ENCODE measurements at places on chromosomes 5 and 9.

DNA sequence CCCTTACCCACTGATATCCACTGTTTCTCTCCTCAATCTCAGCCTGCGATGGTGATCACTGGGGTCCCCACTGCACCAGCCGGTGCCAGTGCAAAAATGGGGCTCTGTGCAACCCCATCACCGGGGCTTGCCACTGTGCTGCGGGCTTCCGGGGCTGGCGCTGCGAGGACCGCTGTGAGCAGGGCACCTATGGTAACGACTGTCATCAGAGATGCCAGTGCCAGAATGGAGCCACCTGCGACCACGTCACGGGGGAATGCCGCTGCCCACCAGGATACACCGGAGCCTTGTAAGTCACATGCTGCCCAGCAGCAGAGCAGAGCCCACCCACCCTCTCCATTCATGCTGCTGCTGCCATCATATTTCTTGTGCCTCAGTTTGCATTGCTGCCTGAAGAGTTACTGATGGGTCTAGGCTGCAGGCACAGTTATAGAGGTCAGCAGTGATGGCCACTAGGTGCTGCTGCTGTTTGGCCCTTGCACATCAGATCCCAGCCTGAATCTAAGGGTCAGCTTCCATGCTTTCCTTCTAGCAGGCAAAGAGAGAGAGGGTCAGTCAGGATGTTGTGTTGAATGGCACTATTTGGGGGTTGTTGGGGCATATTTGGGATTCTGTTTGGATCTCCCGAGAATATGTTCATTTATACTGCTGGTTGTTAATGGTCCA is 106.0 kb downstream of the MEGF10 start:
- no peak for DNase-seq

DNA sequence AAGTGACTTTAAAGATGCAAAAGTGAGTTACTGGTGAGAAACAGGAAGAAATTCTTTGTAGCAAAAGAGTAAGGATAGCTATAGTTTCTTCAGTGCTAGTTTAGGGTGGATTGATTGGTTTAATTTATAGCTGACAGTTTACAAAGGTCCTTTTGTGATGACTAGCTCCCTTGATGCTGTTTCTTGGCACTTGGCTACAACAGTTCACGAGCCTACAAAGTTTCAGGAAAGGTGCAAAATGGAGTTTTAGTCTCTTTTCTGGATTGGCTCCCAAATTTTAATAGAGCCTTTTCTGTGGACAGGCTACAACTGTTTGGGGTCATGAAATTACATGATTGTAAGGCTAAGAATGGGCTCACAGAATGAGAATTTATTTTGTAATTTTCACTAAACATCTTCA is 40.9 kb upstream of the BNIP1 start:
- DNase-seq = no peak

DNA sequence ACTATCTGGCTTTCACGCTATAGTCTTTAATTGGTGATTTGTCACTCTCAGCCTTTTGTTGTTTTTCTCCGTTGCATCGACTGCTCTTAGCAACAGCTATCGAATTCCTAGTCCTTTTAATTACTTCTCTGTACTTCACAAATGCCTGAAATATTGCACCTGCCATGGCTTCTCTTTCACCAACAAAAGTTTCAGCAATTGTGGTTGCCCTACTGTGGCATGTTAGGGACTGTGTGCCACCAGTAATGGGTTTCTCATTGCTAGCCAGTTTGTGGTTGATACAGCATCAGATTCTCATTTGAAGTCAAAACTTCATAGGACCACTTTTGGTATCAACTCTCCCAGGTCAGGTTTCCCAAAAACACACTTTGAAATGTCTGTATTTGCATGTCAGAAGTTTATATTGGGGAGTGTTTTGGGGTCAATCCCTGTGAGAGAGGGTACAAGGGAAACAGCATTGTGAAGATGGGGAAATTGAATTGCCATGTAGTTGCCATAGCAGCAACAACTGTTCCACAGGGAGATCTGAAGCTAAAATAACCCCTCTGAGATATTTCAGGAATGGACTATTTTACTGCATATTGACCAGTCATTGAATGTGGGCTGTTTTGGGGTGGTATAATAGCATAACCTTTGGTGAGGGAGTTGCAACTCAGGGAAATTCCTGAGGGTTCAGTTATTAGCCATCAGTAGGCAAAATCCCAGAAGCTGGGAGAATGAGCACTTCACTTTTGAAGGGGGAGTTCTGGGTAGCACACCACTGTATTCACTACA is 99.2 kb downstream of the WDR70 start:
- no peak for DNase-seq

DNA sequence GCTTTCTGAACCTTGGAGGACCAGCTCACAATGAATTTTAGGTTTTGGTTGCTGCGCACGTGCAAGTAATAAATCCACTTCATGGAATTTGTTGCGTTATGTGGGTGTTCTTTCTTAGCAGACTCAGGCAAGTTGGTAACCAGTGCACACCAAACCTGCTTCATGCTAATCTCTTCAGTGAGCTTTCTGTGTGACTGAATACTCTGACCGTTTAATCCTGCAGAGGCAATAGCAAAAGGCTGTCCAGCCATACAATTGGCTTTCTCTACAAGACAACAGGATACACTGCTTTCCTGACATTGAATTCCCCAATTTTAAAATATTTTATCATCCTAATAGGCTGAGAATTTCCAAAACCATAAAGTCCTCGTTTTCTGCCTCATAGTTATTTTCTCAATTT is 10.3 kb downstream of the UGT3A2 start:
- no peak for DNase-seq

GRCh38 chr5:154445422-154446194 is at the start of gene SAP30L:
SAP30L (plus strand) TSS chr5:154445997; CDS start chr5:154446605, 608 bp downstream.
- DNase-seq = peak; percentile 92

DNA sequence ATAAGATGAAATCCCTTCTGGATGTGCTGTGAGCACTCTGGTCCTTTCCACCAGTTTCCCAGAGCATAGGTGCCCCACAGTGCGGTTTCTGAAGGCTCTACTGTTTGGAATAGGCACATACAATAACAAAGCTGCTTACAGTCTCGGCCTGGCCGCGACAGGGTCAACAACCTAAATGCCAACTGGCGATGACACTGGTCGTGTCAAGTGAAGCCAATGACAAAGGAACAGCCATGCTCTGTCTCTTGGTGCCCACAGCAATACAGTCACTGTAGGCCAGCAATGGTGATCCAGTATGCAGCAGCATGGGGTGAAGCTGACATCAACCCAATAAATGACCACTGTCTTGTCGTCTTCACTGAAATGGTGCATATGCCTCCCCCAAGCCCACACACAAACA is 47.8 kb upstream of the EQTN start:
- DNase-seq = no peak

- DNase-seq = no peak
Measured at GRCh38 chr9:77725820-77726219, 77.7 kb upstream of the GNA14 start.

DNA sequence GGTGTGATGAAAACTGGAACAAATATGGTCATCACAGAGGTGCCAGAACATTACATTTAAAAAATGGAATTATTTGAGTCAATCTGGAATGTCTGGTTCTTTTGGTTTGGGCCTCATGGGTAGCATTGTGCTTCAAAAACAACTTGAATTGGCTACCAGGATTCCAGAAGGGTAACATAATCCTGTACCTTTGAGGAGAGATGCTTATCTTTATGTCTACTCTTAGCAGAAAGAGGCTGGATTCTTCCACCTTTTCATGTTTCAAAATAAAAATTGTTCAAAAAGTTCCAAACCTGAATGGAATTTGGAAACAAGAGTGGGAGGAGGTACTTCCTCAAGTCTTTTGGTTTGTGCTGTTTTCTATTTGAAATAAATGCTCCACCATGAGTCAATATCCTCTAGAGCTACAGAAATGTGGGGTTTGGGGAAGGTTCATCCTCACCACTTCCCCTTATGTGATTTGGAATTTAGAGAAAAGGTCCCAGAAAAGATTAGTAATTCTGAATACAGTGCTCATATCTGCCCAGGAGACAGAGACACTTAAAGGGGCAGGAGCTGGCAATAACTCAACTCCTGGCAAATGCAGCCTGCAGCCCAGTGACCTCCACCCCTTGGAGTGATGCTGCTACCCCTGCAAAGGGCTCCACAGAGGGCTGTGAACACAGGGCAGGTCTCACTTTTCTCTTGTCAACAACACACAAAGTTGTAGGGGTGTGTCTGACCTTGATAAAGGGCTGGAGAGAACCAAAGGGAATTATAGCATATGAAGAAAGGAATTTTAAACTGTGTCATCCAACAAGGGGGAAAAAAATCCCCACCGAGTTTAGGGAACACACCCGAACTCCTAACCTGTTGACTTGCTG is 272.8 kb downstream of the CWC27 start:
- no peak for DNase-seq

- DNase-seq = no peak
Measured at GRCh38 chr9:92378865-92379560, 25.4 kb downstream of the OGN start.

DNA sequence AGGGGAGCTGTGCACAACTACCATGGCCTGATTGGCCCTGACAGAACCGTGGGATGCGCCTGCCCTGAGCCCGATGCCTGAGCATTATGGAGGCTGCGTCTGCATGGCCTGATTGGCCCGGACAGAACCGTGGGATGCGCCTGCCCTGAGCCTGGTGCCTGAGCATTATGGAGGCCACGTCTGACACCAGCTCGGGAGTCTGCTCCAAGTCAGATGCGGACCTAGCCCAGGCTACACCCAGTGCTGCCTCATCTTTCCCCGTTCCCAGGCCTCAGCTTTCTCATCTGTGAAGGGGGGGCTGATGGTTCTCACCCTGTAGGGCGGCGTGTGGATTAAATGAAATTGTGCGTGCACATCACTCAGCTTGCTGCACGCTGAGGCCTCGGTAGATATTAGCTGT is 7.3 kb downstream of the CEP72 start:
- no peak for DNase-seq

- DNase-seq = no peak
Measured at GRCh38 chr9:127783111-127784008, 2.5 kb upstream of the CDK9 start.

DNA sequence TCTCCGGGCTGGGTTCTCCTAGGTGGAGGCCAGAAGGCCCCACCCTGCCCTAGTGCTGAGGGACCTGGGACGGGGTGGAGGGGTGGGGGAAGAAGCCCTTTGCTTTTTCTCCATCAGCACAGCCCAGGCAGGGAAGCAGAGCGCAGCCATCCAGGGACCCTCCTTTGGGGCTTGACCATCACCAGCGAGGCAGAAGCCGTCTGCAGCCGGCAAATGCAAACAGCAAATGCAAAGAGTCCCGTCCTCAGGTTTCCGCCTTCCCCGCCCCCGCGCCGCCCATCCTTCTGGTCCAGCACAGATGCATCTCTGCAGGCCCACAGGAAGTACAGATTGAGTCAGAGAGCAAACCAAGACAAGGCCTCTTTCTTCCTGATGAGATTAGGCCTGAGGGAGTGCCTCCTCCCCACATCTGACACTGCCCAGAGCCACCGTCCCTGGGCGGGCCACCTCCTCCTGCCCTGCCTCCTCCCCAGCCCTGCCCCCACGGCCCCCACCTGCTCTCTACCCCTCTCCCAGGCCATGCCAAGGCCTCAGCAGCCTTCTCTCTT is 23.4 kb downstream of the CORO2A start:
- DNase-seq = no peak

DNA sequence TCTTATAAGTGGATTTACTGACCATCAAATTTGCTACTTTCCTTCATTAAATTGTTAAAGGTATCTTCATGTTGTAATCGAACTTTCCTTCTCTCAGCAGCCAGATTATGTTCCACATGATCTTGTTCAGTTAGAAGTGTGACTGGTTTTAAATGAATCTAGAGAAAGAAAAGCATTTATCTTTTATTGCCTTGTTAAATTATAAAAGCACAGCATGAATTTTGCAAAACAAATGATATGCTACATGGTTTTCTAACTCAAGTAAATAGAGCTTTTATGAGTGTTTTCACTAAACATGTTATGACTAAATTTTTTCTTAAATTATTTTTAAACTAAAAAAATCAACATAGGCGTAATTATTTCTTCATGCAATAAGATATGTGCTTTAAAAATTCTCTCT is 34.1 kb downstream of the ACOT12 start:
- no peak for DNase-seq

DNA sequence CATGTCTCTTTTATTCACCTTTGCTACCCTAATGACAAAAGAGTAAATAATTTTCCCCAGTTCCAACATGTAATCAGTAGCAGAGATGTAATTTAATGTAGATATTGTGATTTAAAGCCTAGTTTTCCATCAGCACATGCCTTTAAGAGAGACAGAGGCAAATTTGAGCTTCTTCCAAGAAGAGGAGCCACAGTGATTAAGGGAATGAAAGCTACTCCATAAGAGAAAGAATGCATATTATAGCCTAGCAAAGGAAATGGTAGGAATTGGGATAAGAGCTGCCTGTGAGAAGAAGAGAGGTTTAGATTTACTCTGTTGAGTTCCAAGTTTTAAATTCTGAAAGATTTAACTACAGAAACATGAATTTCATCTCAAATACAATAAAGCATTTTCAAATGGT is 591.0 kb upstream of the DMAC1 start:
- no peak for DNase-seq

- DNase-seq = no peak
Measured at GRCh38 chr9:20111173-20111843, 322.5 kb upstream of the SLC24A2 start.

DNA sequence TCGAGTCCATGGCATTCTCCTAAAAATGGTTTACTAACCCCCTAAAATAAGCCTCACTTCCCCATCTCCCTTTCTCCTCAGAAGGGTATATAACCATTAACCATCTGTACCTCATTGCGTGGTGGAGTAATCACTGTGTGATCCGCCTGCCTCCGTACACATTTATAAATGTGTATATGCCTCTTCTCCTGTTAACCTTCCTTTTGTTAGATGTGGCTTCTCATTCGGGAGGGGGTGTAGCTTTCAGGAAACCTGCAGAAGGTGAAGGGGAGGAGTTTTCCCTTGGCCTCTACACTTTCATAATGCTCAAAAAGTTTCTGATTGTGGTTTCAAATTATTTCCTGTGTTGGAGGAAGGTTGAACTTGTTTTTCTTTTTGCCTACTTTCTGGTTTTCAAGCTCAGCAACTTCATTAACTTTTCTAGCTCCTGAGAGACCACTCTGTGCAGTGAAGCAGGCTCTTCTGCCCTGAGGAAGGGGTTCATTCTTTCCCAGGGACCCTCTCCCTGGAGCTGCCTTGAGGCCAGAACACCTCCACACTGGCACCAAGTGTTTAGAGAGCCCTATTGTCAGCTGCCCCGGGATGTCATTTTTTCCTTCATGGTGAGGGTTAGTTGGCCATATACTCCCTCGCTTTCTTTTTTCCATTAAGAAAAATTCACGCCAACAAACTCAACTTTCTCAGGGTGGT is 46.9 kb downstream of the RASGRF2 start:
- DNase-seq = no peak

DNA sequence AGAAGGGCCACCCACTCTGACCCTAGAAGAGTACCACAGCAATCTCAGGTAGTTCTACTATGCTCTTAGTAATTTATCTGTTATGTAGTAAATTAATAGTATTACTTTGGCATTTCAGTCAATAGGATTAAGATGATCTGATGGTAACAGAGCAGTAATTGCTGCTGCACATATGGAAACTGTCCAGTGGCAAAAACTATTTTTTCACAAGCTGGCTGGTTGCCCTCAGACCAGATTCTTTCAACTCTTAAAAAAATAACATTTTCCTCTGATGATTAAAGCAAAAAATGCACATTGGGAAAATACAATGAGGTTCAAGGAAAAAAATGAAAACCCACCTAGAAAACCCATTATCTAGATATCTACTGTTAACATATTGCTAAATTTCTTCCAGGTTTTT is 19.7 kb downstream of the GLRA1 start:
- no peak for DNase-seq

All from GM04504 (cell line).